ENCODE measurements at places on chromosomes 13 and 19.

DNA sequence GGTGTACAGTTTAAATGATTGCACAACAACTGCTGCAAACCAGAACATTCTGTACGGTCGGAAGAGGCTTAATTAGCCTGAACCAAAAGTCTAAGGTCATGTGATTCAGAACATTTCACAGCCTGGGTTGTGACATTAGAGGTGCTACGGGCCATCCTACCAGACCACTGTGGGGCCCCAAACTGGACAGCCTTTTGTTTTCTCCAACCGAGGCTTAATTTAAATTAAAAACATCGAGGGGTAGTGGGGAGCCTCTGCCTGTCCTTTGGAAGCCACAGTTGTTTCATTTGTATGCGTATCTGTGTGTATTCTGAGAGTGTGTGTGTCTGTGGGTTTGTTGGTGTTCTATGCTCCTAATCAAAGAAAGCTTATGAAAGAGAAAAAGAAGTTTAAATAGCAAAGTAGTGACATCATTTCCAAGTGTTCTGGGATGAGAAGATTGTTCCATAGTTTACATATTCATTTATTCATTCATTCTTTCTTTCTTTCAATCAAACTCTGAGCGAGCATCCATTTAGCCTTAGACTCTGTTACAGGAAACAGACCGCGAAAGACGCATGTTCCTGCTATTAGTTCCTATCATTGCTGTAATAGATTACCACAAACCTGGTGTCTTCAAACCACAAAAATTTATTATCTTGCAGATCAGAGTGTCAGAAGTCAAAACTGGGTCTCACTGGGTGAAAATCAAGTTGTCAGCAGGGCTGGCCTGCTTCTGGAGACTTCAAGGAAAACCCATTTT lies 444.8 kb downstream of the FOXO1 start:
- peak; percentile 98 for DNase-seq

- DNase-seq: peak; percentile 72
These were observed 4.7 kb downstream of the PNMA8A start for GRCh38 chr19:46466536-46467196.

DNA sequence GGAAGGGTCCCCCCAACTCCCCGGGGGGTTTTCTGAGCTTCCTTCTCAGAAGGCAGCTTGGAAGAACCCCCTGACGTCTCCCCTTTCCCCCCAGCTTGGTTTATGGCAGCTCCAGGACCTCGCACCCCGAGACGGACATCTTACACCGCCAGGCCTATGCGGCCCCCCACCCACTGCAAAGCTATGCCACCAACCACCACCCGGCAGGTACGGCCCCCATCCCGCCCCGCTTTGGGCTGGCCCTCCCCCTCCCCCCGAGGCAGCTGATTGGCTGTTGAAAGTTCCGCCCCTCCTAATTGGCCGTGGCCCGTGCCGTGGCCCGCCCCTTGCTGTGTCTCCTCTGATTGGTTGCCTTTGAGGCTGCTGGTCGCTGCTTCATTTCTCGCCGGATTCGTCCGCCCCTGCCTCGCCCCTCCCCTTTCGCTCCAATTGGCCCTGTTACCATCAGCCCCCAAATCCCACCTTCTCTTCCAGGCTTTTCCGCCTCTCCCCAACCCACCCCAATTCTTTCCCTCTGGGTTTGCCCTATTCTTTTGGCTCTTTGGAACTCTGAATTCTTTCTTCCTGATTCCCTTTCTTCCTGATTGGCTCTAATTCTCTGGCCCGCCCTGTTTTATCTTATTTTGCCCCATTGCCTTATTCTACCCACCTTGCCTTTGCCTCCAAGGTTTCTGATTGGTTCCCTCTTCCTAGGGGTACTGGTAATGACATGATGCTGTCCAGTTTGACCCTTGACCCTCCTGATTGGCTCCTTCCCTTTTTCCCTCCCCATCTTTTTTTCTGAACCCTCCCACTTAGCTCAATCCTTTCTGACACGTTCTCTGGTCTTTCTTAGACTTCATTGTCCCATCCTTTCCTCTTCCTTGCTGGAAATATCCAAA lies 2.5 kb downstream of the PRR12 start:
- peak; percentile 87 for DNase-seq

DNA sequence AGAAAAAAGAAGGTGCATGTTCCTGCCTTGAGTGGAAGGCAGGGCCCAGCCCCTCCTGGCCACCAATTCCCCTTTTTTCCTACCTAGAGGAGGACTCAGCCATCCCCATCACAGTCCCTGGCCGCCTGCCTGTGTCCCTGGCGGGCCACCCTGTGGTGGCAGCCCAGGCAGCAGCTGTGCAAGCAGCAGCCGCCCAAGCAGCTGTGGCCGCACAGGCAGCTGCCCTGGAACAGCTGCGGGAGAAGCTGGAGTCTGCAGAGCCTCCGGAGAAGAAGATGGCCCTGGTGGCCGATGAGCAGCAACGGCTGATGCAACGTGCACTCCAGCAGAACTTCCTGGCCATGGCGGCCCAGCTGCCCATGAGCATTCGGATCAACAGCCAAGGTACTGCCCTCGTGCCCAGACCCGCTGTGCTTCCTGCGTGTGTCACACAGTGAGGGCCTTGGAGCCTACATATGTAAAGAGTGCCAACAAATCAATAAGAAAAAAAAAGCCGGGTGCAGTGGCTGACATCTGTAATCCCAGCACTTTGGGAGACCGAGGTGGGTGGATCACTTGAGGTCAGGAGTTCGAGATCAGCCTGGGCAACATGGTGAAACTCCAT lies 17.6 kb upstream of the WDR18 start:
- no peak for DNase-seq

DNA sequence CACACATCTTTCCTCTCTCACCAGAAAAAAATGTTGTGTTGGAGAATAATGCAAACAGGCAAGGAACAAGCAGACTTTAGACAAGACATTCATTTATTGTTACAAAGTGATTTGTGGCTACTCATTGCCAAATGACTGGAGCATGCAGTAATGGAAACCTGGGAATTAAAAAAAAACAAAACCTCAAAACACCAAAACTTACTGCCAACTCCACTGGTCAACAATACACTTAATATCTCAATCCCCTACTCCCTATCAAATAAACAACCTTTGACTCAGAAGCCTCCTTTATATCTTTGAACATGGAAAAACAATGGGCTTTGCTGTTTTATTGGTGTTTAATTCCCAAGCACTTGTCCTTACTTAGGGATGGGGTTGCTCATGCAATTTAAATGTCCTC lies 112.8 kb downstream of the POSTN start:
- DNase-seq: peak; percentile 91

DNA sequence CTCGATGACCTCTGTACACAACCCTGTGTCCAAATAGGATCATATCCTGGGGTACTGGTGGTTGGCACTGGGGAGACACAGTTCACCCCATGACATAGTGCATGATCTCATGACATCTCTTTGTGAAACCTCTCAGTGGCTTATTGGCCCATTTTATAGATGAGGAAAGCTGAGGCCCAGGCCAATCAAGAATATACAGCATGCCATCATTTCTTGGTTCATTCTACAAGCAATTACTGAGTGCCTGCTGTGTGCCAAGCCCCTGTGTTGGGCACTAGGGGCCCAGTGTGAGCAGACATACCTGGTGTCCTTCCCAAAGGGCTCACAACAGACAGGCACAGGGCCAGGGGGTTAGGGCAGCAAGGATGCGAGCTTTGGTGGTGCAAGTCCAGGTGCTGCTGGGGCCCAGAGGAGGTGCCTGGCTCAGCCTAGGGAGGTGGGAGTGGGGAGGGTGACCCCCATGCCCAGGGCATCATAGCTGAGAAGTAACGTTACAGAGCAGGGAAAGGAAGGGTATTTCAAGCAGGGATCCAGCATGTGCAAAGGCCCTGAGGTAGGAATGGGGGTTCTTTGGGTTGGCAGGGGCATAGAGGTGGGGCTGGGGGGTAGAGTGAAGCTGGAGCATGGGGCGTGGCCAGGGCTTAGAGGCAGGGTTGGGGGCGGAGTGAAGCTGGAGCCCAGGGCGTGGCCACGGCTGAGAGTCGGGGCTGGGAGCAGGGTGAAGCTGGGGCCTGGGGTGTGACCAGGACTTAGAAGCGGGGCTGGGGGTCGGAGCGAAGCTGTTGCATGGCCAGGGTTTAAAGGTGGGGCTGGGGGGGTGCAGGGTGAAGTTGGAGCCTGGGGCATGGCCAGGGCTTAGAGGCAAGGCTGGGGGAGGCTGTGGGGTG lies 20.7 kb downstream of the COLGALT1 start:
- no peak for DNase-seq

- no peak for DNase-seq
These were observed 5.3 kb downstream of the VWA8 start for GRCh38 chr13:41955605-41956004.

DNA sequence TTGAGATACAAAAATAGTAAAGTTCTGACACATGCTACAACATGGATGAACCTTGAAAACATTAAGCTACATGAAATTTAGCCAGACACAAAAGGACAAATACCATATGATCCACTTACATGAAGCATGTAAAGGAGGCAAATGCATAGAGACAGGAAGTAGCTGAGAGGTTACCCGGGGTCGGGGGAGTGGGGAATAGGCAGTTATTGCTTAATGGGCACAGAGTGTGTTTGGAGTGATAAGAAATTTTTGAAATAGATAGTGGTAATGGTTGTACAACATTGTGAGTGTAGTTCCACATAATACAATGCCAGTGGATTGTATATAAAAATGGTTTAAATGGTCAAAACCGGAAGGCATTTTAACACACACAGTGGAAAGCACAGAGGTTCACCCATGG lies 4.3 kb downstream of the N4BP2L1 start:
- DNase-seq: no peak

GRCh38 chr13:74182491-74182890 lies 48.3 kb upstream of the KLF12 start:
- DNase-seq: no peak

GRCh38 chr13:98997011-98997730 lies 19.3 kb upstream of the DOCK9 start:
- no peak for DNase-seq

- DNase-seq: no peak
These were observed 69.0 kb upstream of the DOCK9 start for GRCh38 chr13:99046851-99047250.

- DNase-seq: no peak
These were observed 56.6 kb downstream of the TUBGCP3 start for GRCh38 chr13:112531263-112531794.

DNA sequence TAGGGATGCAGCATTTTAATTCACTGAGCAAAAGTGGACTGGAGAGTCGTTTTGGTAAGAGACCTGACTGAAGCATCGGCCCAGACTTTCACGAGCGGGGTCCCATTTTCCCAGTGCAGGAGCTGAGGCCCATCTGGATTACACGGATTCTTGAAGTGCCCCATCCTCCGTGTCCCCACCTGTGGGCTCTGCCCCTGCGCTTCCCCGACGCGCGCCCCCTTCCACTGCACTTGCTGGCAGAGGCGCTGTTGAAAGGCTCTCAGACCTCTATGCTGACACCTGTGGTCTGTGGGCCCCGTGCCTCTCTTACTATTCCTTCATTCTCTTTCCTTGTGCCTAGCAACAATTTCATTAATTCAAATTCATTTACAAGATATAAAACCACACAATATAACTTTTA lies 50.3 kb upstream of the MCF2L start:
- DNase-seq: no peak

DNA sequence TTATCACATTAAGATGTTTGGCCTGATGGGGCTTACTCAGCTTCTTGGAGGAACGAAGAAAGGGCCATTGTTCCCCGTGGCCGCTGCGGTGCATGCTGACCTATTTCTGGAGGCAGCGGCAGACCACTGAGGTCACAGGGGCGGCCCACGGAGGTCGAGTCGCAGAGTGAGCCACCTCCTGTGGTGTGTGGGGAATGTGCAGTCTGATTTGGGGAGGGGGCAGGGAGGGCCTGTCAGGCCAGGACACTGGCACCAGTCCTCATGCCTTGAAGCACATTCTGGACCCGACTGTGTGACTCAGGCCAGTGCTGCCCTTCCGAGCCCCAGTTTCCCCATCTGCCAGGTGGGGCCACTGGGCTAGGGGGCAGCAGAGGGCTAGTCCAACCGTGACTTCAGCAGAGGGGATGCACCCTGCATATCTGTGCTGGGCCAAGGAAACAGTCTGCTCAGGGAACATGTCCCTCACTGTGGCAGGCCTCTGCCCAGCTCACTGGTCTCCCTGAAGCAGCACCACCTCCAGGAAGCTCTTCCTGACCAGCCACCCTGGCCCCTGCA lies 6.3 kb downstream of the SLC7A10 start:
- DNase-seq: no peak

DNA sequence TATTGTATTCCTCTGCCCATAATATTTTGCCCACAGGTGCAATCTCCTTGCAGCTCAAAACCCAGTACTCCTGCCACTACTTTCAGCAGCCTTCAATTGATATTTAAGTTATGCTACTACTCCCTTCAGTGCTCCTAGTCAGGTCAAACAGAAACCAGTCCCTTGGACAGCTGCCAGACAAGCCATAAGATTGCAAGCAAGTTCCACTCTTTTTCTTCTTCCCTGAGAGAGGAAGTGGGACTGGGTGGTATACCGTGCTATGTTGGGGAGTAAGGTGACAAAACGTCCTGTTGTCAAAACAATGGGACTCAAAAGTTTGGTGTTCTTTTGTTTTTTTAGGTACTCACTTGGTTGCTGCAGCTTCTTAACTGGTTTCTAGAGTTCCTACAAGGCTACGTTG lies 63.1 kb upstream of the FRY start:
- DNase-seq: no peak

GRCh38 chr19:13094106-13094504 lies 8.6 kb downstream of the LYL1 start:
- DNase-seq: no peak

DNA sequence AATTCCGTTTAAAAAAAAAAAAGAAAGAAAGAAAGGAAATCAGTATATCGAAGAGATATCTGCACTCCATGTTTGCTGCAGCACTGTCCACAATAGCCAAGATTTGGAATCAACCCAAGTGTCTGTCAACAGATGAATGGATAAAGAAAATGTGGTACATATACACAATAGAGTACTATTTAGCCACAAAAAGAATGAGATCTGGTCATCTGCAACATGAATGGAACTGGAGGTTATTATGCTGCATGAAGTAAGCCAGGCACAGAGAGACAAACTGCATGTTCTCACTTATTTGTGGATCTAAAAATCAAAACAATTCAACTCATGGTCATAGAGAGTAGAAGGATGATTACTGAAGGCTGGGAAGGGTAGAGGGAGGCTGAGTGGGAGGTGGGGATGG lies 16.3 kb downstream of the ZNF565 start:
- DNase-seq: no peak

- peak; percentile 50 for DNase-seq
These were observed 1.4 kb downstream of the KCTD15 start for GRCh38 chr19:33797802-33798671.

DNA sequence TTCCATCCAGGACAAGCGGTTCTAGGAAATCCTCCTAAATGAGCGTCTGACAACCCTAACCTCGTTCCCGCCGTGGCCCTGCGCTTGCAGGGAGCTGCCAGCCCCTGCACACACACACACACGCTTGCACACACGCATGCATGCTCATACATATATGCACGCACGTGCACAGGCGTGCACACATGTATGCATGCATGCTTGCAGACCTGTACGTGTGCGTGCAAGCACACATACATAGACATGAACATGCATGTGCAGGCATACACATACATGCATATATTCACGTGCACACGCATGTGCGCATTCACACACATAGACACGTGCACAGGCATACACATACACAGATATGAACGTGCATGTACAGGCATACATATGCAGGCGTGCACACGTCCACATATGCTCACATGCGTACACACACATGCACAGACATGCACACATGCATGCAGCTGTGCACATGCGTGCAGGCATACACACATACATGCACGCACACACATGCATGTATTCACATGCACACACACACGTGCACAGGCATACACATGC lies 35.6 kb downstream of the SMIM24 start:
- DNase-seq: no peak

- peak; percentile 79 for DNase-seq
These were observed at the start of gene CCDC106 for GRCh38 chr19:55647732-55648584. Gene CCDC106 (plus strand): TSS chr19:55648212. CDS start chr19:55649047, 835 bp downstream.

GRCh38 chr19:3968556-3969434 lies 2.1 kb downstream of the DAPK3 start:
- peak; percentile 99 for DNase-seq

All from amniotic epithelial cell (primary cell).